ENCODE measurements at places on chromosomes 6 and 20.

GRCh38 chr6:170475118-170475517, 78.0 kb downstream of the PSMB1 start:
- no peak for DNase-seq

GRCh38 chr20:50083034-50083433, 29.9 kb downstream of the UBE2V1 start:
- no peak for DNase-seq

- no peak for DNase-seq
These were observed 117.9 kb downstream of the GMDS start for GRCh38 chr6:2127484-2127911.

DNA sequence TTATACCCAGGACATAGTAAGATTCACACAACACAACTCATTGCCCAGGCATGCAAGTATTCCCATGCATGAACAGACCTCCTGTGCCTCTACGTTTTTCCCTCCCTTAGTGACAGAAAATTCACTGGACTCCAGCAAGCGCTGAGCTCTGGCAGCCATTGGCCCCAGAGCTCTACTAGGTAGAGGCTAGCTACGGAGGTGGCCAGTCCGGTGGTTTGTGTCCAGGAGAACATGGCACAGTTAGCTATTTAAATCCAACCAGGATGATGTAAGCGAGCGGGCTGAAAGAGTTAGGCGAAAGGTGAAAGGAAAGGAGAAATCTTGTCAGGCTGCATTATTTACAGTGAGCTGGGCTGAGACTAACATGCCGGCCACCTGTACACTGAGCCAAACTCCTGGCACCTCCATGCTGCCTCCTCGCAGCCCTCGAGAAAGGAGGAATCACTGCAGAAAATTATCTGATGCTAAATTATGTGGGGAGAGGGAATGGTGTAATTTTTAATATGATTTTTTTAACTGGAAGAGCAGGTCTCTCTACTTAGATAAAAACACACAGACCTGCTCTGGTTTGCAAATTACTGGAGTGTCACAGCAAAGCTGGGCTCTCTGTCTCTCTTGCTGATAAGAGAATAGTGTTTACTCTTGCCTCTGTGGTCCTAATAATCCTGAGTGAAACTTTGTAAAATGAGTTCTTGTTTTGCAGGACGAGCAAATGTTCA, 50.1 kb upstream of the ARMC2 start:
- DNase-seq, result no peak

- DNase-seq, result peak; percentile 69
These were observed 26.4 kb upstream of the PTGIS start for GRCh38 chr20:49594143-49594930.
